ENCODE measurements at places on chromosomes 5 and 9.

DNA sequence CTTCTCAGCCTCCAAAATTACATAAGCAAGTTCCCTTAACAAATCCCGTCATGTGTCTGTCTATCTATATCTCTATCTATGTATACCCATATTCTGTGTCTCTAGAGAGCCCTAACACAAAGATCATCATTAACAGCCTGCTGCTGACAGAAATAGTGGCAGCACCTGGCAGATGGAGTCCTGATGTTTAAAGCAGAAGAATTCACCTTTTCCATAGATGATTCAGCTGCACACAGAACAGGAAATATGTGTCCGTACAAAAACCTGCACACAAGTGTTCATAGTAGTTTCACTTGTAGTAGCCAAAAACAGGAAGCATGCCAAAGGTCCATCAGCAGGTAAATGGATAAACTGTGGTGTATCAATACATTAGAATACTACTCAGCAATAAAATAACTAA is 45.0 kb upstream of the ACO1 start:
- no peak for DNase-seq

GRCh38 chr5:56052735-56053134 is 58.0 kb upstream of the IL6ST start:
- DNase-seq, result no peak

GRCh38 chr9:99544526-99544925 is 277.2 kb upstream of the NR4A3 start:
- no peak for DNase-seq

GRCh38 chr5:127840198-127840524 is 137.0 kb downstream of the CCDC192 start:
- no peak for DNase-seq

GRCh38 chr5:97097326-97098230 is 44.8 kb downstream of the LIX1 start:
- no peak for DNase-seq

GRCh38 chr5:147667363-147667762 is 115.2 kb downstream of the JAKMIP2 start:
- no peak for DNase-seq

- no peak for DNase-seq
Measured at GRCh38 chr5:2311851-2312250, 429.1 kb upstream of the IRX4 start.

- no peak for DNase-seq
Measured at GRCh38 chr5:1538276-1538675, 14.5 kb upstream of the LPCAT1 start.

DNA sequence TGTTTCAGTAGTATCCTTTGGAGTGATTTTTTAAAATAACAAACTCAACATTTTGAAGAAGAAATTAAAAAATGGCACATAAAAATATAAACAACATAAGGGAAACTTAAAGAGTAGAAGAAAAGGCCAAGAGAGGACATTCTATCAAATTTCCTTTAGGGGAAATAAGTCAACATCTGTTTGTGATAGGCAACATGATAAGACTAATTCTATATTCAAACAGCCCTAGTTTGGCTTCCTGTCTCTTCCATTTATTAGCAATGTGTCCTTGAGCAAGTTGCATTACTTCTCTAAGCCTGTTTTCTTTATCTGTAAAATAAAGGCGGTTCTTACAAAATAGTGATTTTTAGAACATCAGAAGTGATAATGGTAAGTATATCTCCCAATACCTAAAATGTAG is 24.7 kb downstream of the TYRP1 start:
- no peak for DNase-seq

DNA sequence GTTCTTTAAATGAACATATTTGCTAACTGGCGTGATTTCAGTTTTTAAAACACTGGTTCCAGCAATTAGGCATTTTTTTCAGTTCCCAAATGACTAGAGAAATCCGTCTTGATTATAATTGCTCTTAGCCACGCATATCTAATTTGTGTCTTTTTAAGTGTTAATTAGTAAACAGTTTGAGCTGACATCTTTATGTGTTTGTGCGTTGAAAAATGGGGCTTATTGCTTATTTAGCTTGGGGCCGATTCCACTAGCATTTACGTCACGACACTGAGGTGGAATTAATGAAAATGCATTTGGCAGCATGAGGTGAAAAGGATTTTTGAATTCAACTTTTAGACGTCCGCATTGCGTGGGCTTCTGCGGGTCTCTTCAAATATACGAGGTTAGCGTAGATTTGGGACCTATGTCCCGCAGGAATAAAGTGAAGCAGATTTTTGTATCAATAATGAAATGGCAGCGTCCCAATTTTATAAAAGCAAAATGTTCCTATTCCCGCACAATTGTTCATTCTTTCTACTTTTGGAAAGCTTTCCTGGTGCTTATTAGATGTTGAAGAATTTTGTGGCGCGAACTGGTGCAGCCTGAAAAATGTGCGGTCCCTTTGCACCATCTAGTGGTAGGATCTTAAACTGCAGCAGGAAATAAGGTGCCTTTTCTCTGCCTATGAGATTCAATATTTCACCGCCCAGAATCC is 122.7 kb upstream of the LMX1B start:
- no peak for DNase-seq

DNA sequence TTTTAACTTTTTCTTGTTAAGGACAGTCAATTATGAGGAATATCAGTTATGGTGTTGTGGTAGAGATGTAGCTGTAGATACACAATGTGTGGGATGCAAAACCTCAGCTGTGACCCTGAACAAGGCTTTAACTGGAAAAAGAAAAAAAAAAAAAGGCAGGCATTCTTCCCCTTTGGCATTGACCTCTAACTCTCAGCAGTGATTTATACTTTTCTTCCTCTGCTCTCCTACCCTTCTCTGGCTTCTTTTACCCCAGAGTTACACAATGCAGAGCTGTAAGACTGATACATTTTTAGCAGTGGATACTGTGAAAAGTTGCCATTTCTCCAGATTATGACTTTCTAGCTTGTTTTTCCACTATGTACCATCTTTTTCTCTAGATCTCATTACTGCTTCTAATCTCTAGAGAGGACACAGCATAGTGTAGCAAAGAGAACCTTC is 2.0 kb downstream of the CTNNAL1 start:
- DNase-seq, result no peak

DNA sequence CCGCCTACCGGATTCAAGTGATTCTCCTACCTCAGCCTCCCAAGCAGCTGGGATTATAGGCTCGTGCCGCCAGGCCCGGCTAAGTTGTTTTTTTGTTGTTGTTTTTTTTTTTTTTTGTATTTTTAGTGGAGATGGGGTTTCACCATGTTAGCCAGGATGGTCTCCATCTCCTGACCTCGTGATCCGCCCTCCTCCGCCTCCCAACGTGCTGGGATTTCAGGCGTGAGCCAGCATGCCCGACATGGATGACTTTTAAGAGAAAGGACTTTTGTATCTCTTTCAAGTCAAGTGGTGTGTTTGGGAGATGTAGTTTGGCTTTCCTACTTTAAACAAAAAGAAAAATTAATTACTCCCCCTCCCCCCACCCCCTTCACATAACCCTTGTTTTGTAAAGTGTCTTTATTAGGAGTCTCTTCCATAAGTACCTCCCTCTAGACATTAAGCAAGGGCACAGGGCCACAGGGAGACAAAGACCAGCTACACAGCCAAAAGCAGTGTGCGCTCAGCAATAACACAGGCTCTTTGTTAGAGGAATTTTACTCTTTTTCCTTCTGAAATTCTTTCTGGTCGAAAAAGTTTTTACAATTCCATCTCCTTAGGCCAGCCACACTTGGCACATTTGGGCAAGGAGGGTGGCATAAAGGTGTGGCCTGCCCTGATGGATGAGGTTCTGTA is 31.2 kb downstream of the JAKMIP2 start:
- DNase-seq, result no peak

DNA sequence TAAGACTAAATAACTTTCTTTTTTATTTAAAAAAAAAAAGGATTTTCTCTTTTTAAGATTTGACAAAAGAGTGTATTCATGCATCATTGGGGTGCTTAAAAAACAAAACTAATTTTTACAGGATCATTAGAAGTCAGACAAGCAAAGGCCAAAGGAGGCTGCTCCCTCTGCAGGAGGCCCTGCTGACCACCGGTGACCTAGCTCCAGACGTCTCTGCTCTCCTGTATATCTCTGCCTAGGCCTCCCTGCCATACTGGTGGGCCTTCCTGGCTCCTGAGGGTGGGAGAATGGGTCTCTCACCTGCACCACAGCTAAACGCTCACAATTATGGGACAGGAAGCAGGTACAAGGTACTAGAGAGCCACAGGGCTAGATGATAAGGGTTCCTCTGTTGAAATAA is 36.6 kb downstream of the CSF2 start:
- DNase-seq, result no peak

GRCh38 chr9:79877943-79878602 is 306.3 kb downstream of the TLE4 start:
- DNase-seq, result no peak

GRCh38 chr9:104386425-104387069 is 117.5 kb upstream of the OR13F1 start:
- DNase-seq, result no peak

DNA sequence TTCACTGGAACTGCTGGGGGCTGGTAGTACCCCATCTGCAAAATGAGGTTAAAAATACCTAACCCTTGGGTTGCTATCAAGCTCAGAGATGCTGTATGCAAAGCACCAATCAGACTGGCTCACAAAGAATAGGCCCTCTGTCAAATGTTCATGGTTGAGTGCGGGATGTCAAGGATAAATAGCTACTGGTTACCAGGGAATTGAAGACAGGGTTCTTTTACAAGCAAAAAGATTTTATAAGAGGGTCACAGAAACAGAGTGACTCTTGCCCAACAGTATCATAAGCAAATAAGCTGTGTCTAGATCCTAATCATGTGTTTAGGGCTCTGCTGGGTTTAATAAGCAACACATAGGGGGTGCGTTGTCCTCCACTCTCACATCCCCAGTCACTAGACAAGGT is 11.9 kb downstream of the SYK start:
- no peak for DNase-seq

- DNase-seq, result no peak
Measured at GRCh38 chr5:111737716-111738115, 19.3 kb downstream of the NREP start.

GRCh38 chr5:150659360-150660107 is 1.5 kb upstream of the MYOZ3 start:
- no peak for DNase-seq

- no peak for DNase-seq
Measured at GRCh38 chr5:39049315-39049714, 24.9 kb downstream of the RICTOR start.

GRCh38 chr5:66010476-66010875 is 84.1 kb downstream of the ERBIN start:
- no peak for DNase-seq

- no peak for DNase-seq
Measured at GRCh38 chr9:133762488-133763271, 24.5 kb upstream of the SARDH start.
